ENCODE measurements at places on chromosomes 5 and 9.
A peak's percentile ranks its signal among the peaks of the same experiment; 100 is the strongest.

- H3K27me3 ChIP-seq = peaks cover 24% of the 10 kb centered on the region
- H3K27ac ChIP-seq = peak overlapping the region; percentile 61
- no peak for DNase-seq
- peaks cover 36% of the 10 kb centered on the region for H3K4me1 ChIP-seq
- no peaks in the 10 kb centered on the region for H3K36me3 ChIP-seq
Observed at GRCh38 chr5:42719034-42719433, 37.6 kb upstream of the CCDC152 start.

DNA sequence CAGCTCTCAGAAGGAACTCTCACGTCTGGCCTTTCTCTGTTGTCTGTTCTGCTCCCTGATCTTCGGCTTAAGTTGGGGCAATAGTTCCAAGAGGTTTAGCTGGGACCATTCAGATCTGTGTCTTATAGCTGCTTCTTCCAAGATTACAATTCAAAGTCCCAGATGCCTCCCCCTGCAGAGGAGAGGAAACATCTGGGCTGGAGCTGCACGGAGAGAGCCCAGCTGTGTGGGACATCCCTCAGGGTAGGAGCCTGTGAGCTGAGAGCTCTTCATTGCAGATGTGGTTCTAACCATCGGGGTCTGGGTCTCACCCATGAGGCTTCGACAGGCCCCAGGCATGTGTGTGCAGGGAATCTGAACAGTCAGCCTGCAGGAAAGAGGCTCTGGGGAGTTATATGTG is 9.0 kb upstream of the PHF19 start:
- no peak overlapping the region for H3K27ac ChIP-seq
- H3K4me1 ChIP-seq = peaks cover 56% of the 10 kb centered on the region
- H3K27me3 ChIP-seq = no peaks in the 10 kb centered on the region
- peaks cover 3% of the 10 kb centered on the region for H3K36me3 ChIP-seq

GRCh38 chr5:129379406-129379805 is 80.7 kb upstream of the ADAMTS19 start:
- H3K36me3 ChIP-seq = no peaks in the 10 kb centered on the region
- no peak overlapping the region for H3K4me3 ChIP-seq
- no peak overlapping the region for H3K27ac ChIP-seq

DNA sequence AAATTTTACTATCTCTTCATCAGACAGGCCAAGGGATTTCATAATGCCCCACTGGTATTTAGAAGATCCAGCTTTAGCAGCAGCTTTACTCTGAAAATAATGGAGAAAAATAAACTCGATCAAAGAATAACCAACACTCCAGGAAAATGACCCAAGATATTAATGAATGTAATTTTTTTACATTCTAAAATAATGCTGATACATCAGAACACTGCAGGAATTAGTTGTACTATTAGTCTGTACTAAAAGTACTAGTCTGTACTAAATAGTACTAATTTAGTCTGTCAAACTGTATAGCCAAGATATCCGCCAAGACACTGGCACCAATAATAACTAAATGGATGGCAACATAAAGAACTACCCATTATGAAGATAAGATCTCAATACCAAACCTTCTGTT is 18.1 kb downstream of the LARS1 start:
- H3K27me3 ChIP-seq = no peaks in the 10 kb centered on the region
- H3K4me3 ChIP-seq = no peak overlapping the region
- peaks cover 60% of the 10 kb centered on the region for H3K36me3 ChIP-seq
- H3K27ac ChIP-seq = no peak overlapping the region
- no peak for DNase-seq
- peaks cover 1% of the 10 kb centered on the region for H3K4me1 ChIP-seq
